ENCODE measurements at places on chromosomes 5 and 9.

DNA sequence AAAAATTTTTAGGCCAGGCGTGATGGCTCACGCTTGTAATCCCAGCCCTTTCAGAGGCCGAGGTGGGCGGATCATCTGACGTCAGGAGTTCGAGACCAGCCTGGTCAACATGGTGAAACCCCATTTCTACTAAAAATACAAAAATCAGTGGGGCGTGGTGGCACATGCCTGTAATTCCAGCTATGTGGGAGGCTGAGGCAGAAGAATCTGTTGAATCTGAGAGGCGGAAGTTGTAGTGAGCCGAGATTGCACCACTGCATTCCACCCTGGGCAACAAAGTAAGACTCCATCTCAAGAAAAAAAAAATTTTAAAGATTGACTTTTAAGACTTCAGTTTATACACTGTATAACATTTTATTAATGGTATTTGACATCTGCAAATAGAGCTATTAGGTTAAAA is 60.1 kb upstream of the GNAQ start:
- DNase-seq = no peak

DNA sequence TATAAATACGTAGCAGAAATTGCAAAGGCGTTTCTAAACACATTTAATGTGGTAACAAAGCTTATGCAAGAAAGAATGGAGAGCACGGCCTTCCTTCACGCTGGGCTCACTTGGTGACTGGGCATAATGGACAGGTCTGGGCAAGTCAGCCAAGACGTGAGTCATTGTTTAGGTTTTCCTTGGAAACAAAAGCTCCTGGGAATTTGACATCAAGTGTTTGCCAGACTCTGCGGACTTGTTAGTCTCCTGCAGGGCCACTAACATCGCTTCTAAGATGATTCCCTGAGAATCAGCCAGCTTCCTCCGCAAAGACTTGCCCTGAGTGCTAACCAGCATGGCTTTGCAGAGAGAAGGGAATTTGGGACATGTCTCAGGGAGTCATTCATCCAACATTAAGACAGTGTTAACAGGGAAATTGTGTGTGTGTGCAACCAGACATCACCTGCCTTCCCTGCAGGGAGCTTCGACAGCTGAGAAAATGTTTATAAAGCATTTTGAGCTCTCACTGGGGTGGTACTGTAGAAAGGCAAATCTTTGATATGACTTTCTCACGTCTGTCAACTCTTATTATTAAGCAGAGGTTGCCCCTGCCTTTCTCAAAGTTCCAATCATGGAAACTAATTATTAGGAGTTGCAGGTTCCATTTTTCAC is 182.5 kb downstream of the NTRK2 start:
- DNase-seq = no peak

DNA sequence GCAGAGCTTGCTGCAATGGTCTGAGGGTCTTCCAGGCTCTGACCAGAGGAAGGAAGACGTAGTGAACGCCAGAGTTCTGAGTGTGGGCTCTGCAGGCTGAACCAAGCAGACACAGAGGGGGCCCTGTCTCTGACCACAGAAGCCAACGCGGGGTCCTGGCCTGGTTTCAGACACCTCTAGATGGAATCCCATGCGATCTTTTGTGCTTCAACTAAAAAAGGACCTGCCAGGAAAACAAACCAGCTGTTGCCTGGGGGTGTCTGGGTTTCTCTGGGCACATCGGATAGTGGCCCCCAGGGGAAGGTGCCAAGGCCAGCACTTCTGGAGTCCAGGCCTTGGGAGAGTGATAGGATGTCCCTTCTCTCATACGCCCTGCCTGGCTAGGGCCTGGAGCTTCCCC is 12.9 kb downstream of the PRDM12 start:
- no peak for DNase-seq

- no peak for DNase-seq
These were observed 77.8 kb downstream of the ZCCHC7 start for GRCh38 chr9:37198039-37198729.

- DNase-seq = no peak
These were observed 235.7 kb upstream of the TARS1 start for GRCh38 chr5:33205079-33205478.

DNA sequence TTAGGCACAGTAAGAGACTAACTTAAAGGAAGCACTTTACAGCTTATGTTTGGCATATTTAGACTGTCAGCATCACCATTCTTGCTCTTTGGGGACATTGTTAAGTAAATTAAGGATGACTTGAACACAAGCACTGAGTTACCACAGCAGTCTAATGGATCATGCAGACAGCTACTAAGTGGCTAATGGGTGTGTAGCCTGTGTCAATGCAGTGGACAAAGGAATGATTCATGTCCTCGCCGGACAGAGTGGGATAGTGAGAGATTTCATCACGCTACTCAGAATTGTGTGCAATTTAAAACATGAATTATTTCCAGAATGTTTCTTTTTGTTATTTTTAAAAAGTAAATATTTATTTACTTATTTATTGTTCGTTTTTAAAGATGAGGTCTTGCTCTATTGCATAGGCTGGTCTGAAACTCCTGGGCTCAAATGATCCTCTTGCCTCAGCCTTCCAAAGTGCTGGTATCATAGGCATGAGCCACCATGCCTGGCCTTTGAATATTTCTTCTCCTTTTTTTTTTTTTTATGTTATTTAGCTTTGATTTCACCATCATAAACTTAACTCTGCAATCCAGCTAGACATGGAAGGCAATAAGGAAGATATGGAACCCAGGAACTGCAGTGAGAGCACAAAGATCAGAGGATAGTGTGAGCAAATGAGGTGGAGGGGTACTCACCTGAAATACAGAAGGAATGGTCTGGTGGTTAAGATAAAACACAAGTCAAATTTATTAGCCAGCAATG is 53.0 kb upstream of the KLF4 start:
- no peak for DNase-seq

DNA sequence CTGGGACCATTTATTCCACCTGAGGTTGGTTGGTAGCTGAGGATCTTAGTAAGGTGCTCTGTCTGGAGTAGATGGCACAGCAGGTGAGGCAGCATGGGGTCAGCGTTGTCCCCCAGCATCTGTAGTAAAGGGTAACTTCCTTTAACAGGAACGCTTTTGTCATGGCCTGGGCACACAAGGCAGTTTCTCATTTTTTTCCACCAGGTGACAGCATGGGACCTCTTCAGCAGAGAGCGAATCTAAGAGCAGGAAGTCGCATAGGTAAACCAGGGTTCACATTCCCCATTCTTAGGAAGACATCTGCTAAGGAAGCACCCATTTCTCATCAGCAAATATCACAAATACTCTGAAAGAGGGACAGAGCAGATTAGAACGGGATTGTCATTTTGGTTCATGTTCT is 56.5 kb downstream of the GPR107 start:
- no peak for DNase-seq

DNA sequence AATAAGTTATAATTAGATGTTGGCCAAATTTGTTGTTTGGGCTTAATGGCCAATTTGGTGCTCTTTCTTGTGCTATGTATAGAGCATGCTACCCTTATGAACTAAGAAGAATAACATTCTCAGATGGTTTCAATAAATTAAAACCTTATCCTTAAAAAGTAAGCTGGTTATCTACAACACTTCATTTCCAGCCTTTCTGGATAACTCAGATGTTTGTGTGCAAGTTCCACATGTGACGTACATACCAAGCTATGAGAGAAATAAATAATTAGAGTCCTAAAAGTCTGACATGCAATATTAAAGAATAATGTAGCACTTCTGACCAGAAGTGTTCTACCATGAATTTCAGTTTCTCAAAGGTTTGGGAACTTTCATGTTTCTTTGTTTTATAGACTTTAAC is 11.7 kb downstream of the MTREX start:
- no peak for DNase-seq

DNA sequence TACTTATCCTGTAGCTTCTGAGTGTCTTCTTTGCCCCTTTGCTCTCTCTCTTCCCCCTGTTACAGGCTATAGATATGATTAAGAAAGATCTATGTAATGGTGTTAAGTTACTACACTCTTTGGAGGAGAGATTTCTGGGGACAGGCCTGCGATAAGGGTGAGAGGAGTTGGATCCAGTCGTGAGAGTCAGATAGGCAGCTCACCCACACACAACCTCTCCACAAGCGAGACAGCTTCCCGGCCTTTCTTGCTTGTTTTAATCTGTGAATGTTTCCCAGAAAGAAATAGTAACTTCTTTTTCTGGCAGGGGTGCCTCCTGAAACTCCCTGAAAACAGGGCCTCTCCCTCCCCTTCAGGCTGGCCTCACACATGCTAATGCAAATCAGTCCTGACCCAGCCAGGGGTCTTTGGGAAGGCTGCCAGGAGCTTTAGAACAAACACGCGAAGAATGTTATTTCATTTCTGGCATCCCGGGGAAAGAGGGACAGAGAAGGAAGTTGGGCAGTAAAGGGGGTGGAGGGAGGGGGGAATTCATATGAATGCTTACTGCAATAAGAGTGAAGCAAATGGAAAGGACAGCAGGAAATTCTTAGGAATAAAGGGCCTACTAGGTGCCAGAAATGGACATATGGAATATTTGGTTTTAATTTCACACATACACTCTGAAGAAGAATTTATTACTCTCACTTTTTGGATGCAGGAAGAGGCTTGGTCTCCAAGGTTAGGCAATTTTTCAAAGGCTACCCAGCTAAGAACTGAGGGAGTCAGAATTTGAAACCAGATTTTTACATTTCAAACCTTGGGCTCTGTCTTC is 215.8 kb upstream of the TRIM32 start:
- no peak for DNase-seq

- no peak for DNase-seq
These were observed 206.8 kb downstream of the NR3C1 start for GRCh38 chr5:143196601-143197259.

DNA sequence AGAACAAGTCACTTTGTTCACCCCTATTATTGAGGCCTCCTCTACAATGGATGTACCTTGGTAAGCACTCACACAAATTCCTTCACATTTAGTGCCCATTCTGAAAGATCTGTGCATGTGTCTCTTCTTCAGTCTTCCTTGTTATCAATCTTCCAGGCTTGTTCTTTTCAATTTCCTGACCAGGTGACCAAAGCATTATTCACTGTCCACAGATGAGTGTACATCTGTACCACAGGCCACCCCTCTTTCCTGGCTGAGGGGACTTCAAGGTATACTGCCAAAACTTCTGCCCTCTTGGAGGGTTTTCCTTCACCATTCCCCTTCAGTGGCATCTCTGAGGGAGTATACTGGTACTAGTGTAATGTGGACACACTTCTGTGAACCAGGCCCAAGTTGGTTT is 25.5 kb upstream of the STOM start:
- no peak for DNase-seq

DNA sequence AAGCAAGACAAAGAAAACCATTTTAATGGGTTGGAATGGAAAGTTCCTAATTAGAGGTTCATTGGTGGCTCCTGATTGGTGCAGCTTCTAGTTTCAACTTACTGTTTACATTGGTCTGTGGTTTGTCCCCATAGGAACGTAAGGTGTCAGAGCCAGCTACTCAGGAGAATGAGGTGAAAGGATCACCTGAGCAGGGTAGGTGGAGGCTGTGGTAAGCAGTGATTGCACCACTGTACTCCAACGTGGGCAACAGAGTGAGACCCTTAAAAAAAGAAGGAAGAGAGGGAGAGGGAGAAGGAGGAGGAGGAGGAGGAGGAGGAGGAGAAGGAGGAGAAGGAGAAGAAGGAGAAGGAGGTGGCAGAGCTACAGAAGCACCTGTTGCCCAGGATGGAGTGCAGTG is 30.4 kb downstream of the KCNIP1 start:
- no peak for DNase-seq

DNA sequence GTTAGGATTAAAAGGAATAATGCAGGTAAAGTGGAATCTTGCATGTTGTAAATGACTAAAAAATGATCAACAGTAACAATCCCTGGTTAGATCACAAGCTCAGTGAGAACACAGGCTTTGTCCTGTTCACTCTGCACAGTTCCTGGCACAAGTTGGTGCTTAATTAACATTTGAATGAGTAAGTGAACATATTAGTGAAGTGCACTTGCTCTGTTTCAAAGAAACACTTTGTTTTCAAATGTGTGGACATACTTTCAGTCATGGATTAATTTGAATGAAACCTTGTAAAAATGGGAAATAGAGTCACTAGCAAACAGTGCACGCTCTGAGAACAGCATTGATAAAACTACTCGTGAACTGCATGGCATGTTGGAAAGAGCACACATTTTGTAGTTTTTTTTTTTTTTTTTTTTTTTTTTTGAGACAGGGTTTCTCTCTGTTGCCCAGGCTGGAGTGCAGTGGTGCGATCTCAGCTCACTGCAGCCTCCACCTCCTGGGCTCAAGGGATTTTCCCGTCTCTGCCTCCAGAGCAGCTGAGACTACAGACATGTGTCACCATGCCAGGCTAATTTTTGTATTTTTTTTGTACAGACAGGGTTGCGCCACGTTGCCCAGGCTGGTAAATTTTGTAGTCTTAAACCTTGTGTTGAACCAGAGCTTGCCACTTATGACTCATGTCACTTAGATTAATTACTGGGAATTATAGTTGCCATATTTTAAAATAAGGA is 159.9 kb downstream of the LURAP1L start:
- DNase-seq = no peak

- DNase-seq = no peak
These were observed 42.9 kb upstream of the MTMR12 start for GRCh38 chr5:32355686-32356085.

GRCh38 chr5:1659100-1659981 is 135.6 kb upstream of the LPCAT1 start:
- no peak for DNase-seq
